WTC11 (cell line): ENCODE measurements at places on chromosomes 7 and 10. TPM values are rescaled to one million over a fixed set of nuclear protein-coding genes. Genes with fewer than 3 reads are reported as not detected.

GRCh38 chr10:80465839-80466590 is 11.9 kb downstream of the TSPAN14 start:
- peak overlapping the region; percentile 77 for H3K27ac ChIP-seq
- H3K27me3 ChIP-seq, result peaks cover 39% of the 10 kb centered on the region
- peaks cover 14% of the 10 kb centered on the region for H3K36me3 ChIP-seq
- H3K4me1 ChIP-seq, result peaks cover 83% of the 10 kb centered on the region

The SPDYE5 gene
- total RNA-seq, result not detected in 3 replicates

GRCh38 chr10:50540069-50540825 is 83.5 kb downstream of the SGMS1 start:
- no peak overlapping the region for H3K27ac ChIP-seq
- no peak overlapping the region for H3K4me3 ChIP-seq
- no peaks in the 10 kb centered on the region for H3K36me3 ChIP-seq
- no peak for DNase-seq

DNA sequence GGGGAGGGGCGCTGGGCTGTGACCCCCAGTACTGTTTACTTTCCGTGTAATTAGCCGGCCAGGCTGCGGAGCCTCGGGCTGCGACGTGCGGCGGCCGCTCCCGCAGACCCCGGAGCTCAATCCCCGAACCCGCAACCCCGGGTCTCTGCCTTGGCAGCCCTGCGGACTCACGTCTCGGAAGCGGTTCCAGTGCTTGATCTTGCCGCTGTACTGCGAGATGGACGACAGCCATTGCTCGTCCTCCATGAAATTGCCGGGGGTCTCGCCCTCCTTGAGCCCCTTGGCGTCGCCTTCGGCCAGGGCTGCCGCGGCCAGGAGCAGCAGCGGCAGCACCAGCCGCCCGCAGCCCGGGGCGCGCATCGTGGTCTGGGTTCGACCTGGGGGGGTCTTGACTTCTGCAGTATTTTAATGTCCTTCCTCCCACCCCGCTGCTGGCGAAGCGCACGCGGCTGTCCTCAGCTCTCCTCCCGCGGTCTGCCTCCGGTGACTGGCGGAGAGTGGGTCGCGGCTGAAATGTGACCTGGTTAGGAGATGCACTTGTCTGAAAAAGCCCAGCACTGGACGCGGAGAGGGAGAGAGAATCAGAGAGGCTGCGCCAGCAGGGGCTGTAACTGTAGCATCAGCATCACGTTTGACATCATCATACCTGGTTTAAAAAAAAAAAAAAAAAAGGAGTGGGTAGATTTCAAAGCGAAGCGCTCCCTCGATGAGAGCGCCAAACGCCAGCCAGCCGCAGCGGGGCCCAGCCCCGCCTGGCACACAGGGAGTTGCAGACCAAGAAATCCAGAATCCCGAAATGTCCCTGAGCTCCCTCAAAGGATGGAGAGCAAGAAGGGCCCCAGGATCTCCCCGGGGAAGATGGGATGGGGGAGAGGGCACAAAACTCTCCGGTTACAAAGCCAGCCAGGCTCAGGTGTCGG is at the start of gene SPOCK2:
TSS of gene SPOCK2 (minus strand) at position 583 of the 920 bp plus-strand sequence. CDS start at position 360, 223 bp downstream.
- DNase-seq, result peak; percentile 40
- no peaks in the 10 kb centered on the region for H3K36me3 ChIP-seq
- no peak within 1 kb of the TSS for H3K27ac ChIP-seq
- H3K4me1 ChIP-seq, result peaks cover 24% of the 10 kb centered on the region
- H3K27me3 ChIP-seq, result peaks cover 55% of the 10 kb centered on the region

GRCh38 chr7:95296456-95296855 is 27.9 kb downstream of the PON1 start:
- H3K4me1 ChIP-seq, result peaks cover 8% of the 10 kb centered on the region
- no peak overlapping the region for H3K27ac ChIP-seq
- H3K36me3 ChIP-seq, result no peaks in the 10 kb centered on the region
- DNase-seq, result no peak

The PLAC9 gene
- 4.6 to 7.3 TPM (median 6.6 TPM) in 3 replicates for total RNA-seq

- no peak overlapping the region for H3K4me3 ChIP-seq
- H3K4me1 ChIP-seq, result peaks cover 14% of the 10 kb centered on the region
- no peak overlapping the region for H3K27ac ChIP-seq
- H3K27me3 ChIP-seq, result peaks cover 22% of the 10 kb centered on the region
Measured at GRCh38 chr10:2836921-2837662, 230.3 kb upstream of the PFKP start.

The UPK3B gene
- total RNA-seq, result 1.4 to 3.6 TPM (median 3.2 TPM) in 3 replicates

DNA sequence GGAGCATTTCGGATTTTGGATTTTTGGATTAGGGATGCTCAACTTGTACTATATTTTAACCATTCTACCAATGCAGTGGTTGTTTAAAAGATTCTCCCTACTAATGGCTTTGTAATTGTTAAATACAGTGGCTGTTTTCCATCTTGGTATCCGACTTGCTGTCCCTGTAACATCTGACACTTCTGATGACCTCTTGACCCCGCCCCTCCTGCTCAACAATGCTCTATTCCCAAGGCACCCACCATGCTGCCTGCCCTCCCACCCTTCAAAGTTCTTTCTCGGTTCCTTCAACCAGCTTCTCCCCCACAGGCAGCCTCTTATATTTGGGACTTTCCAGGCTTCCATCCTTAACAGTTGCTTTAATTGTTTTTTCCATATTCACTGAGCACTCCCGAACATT is 2.0 kb downstream of the PRTFDC1 start:
- no peak overlapping the region for H3K27ac ChIP-seq
- no peaks in the 10 kb centered on the region for H3K27me3 ChIP-seq

GRCh38 chr10:48279081-48279751 is 4.7 kb upstream of the FRMPD2 start:
- no peak for DNase-seq
- no peak overlapping the region for H3K27ac ChIP-seq
- H3K36me3 ChIP-seq, result peaks cover 21% of the 10 kb centered on the region
- H3K27me3 ChIP-seq, result no peaks in the 10 kb centered on the region; the same call in 1 of the 2 replicates

- DNase-seq, result no peak
- no peaks in the 10 kb centered on the region for H3K36me3 ChIP-seq
- H3K27ac ChIP-seq, result 0 out of 2 replicates have a peak overlapping the region, but pooled peaks have one; percentile 66
- H3K27me3 ChIP-seq, result no peaks in the 10 kb centered on the region
Measured at GRCh38 chr7:55534262-55534915, 37.9 kb downstream of the VOPP1 start.

GRCh38 chr7:24406789-24407299 is 122.9 kb downstream of the NPY start:
- peaks cover 77% of the 10 kb centered on the region for H3K4me1 ChIP-seq
- H3K4me3 ChIP-seq, result no peak overlapping the region
- DNase-seq, result peak; percentile 58
- peaks cover 9% of the 10 kb centered on the region for H3K27me3 ChIP-seq
- peaks cover 56% of the 10 kb centered on the region for H3K36me3 ChIP-seq
- peak overlapping the region; percentile 11; the same call in 1 of the 2 replicates for H3K27ac ChIP-seq

DNA sequence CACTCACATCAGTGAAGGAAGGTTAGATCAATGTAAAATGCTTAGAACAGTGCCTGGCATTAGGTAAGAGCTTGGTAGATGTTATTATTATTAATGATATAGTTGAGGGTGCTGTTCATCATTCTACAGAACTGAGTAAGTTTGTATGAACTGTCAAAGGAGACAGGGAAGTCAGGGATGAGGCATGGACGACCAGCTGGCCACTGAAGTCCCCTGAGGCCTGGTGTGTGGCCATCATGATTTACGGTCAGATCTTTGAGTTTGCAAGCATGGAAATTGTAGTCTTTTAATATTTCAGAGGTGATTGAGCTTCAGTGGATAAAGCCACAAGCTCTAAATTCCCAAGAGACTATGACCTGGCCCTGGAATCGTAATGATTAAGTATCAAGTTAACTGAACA is 6.9 kb downstream of the ARMC3 start:
- H3K27me3 ChIP-seq, result peaks cover 22% of the 10 kb centered on the region
- no peak overlapping the region for H3K4me3 ChIP-seq
- DNase-seq, result no peak
- peaks cover 3% of the 10 kb centered on the region; the same call in 1 of the 2 replicates for H3K4me1 ChIP-seq
- H3K27ac ChIP-seq, result no peak overlapping the region

DNA sequence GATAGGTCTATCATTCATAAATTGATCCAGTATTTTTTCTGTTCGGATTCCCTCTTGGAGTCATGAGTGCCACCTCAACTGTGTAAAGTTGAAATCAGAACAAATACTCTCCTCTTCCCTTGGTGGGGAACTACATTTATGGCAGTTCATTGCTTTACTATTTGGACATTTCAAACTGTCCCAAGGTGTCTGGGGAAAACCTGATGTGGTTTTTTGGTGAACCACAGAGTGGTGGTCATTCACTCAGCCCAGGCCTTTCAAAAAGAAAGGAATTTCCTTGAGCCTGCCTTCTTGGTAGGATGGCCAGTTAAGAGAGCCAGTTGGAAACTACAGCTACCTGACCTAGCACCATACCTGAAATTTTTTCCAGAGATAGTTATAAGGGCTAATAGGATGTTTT is 59.0 kb downstream of the ABCB1 start:
- no peak for DNase-seq
- H3K27ac ChIP-seq, result no peak overlapping the region
- H3K27me3 ChIP-seq, result no peaks in the 10 kb centered on the region
- no peak overlapping the region for H3K4me3 ChIP-seq
- H3K4me1 ChIP-seq, result no peaks in the 10 kb centered on the region
- no peaks in the 10 kb centered on the region for H3K36me3 ChIP-seq

The CDK5 gene
- total RNA-seq, result 23.6 to 27.8 TPM (median 24.5 TPM) in 3 replicates

DNA sequence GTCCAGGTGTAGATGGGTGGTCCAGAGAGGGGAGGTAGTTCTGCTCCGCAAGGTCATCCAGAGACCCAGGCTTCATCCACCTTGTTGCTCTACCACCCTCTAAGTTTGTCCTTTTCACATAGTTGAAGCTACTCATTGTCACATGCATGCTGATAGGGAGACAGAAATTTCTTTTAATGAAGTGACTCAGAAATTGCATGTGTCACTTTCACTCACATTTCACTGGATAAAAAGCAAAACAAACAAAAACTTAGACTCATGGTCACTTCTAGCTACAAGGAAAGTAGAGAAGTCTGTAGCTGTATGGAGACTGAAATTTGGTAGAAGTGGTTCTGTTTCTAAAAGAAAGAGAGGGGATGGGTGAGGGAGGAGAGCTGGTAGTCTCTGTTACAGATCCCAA is 161.9 kb downstream of the SORCS3 start:
- no peaks in the 10 kb centered on the region; the same call in 1 of the 2 replicates for H3K27me3 ChIP-seq
- no peaks in the 10 kb centered on the region for H3K36me3 ChIP-seq
- H3K27ac ChIP-seq, result no peak overlapping the region
- no peak for DNase-seq
- no peak overlapping the region for H3K4me3 ChIP-seq

DNA sequence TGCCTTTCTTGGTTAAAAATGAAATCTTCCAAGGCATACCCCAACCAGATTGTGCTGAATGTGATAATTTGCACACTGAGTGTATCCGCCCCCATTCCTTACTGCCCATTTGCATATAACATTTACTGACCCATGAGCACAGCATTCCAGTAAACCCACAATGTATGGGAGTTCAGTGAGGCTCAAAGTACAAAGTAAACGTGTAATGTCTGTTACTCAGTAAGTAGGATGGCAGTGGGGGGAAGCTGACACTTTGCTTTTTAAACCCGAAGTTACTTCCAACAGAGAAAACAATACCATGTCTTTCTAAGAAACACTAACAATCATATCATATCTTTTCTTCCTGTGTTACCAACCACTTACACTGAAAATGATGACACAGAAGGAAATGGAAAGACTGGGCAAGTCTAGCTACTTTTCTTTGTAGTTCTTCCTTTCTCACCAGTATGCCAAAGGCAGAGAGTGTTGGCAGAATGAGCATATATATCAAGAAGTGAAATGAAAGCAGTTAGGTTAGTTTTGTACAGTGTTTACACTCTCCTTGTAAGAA is 27.1 kb upstream of the SOSTDC1 start:
- no peak overlapping the region for H3K27ac ChIP-seq
- no peaks in the 10 kb centered on the region for H3K36me3 ChIP-seq
- no peaks in the 10 kb centered on the region for H3K27me3 ChIP-seq
- H3K4me3 ChIP-seq, result no peak overlapping the region
- H3K4me1 ChIP-seq, result no peaks in the 10 kb centered on the region

The TCTN3 gene
- total RNA-seq, result 26.4 to 33.5 TPM (median 29.3 TPM) in 3 replicates

The CHRM2 gene
- 0.05 to 0.76 TPM (median 0.15 TPM) in 3 replicates for total RNA-seq

The TIMM23 gene
- 84.8 to 99.0 TPM (median 86.8 TPM) in 3 replicates for total RNA-seq

The LRGUK gene
- 1.9 to 3.0 TPM (median 2.7 TPM) in 3 replicates for total RNA-seq

GRCh38 chr10:86753051-86753450 is 3.4 kb upstream of the BMPR1A start:
- peaks cover 6% of the 10 kb centered on the region for H3K36me3 ChIP-seq
- H3K27me3 ChIP-seq, result no peaks in the 10 kb centered on the region
- H3K27ac ChIP-seq, result peak overlapping the region; percentile 79
- no peak for DNase-seq
- H3K4me3 ChIP-seq, result no peak overlapping the region; the same call in 1 of the 2 replicates
- H3K4me1 ChIP-seq, result peaks cover 37% of the 10 kb centered on the region

GRCh38 chr7:44236333-44236728 is 35.6 kb downstream of the YKT6 start:
- no peaks in the 10 kb centered on the region for H3K36me3 ChIP-seq
- H3K27ac ChIP-seq, result no peak overlapping the region
- no peaks in the 10 kb centered on the region for H3K27me3 ChIP-seq
- no peaks in the 10 kb centered on the region for H3K4me1 ChIP-seq

DNA sequence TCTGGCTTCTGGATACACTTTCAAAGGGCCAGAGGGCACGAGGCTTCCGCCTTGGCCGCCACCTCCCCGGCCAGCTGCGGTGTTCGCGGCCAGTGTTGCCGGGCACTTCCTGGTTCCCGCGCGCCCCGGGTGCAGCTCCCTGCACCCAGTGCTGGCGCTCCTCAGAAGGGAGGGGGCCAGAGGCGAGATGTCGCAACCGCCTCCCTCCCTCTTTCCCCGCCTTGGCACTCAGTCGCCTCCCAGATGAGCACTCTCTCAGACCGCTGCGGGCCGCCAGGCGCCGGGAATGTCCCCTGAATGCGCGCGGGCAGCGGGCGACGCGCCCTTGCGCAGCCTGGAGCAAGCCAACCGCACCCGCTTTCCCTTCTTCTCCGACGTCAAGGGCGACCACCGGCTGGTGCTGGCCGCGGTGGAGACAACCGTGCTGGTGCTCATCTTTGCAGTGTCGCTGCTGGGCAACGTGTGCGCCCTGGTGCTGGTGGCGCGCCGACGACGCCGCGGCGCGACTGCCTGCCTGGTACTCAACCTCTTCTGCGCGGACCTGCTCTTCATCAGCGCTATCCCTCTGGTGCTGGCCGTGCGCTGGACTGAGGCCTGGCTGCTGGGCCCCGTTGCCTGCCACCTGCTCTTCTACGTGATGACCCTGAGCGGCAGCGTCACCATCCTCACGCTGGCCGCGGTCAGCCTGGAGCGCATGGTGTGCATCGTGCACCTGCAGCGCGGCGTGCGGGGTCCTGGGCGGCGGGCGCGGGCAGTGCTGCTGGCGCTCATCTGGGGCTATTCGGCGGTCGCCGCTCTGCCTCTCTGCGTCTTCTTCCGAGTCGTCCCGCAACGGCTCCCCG is at the start of gene FFAR4:
TSS of gene FFAR4 (plus strand) at position 231 of the 842 bp plus-strand sequence. CDS start at position 287, 56 bp downstream.
- H3K4me3 ChIP-seq, result peak within 1 kb of the TSS; percentile 86
- peaks cover 83% of the 10 kb centered on the region for H3K27me3 ChIP-seq
- H3K36me3 ChIP-seq, result no peaks in the 10 kb centered on the region
- no peak within 1 kb of the TSS for H3K27ac ChIP-seq
- peak; percentile 62 for DNase-seq

- peak overlapping the region; percentile 85 for H3K4me3 ChIP-seq
- H3K27me3 ChIP-seq, result no peaks in the 10 kb centered on the region
- peak overlapping the region; percentile 99 for H3K27ac ChIP-seq
- peaks cover 34% of the 10 kb centered on the region for H3K4me1 ChIP-seq
- H3K36me3 ChIP-seq, result no peaks in the 10 kb centered on the region
Measured at GRCh38 chr10:103772096-103772845, 83.1 kb downstream of the SH3PXD2A start.

- no peak overlapping the region for H3K4me3 ChIP-seq
- H3K36me3 ChIP-seq, result peaks cover 4% of the 10 kb centered on the region
- peaks cover 15% of the 10 kb centered on the region for H3K4me1 ChIP-seq
Measured at GRCh38 chr7:10685040-10685439, 288.6 kb upstream of the PHF14 start.

The HOXA3 gene
- total RNA-seq, result 0.11 TPM in 1 of 3 replicates, not detected in the others

The LAMB4 gene
- total RNA-seq, result not detected in 3 replicates
